Central memory CD8-positive, alpha-beta T cell (primary cell): ENCODE measurements at places on chromosomes 1 and 21.

GRCh38 chr1:10228528-10228927 lies 18.2 kb downstream of the KIF1B start:
- DNase-seq: no peak

DNA sequence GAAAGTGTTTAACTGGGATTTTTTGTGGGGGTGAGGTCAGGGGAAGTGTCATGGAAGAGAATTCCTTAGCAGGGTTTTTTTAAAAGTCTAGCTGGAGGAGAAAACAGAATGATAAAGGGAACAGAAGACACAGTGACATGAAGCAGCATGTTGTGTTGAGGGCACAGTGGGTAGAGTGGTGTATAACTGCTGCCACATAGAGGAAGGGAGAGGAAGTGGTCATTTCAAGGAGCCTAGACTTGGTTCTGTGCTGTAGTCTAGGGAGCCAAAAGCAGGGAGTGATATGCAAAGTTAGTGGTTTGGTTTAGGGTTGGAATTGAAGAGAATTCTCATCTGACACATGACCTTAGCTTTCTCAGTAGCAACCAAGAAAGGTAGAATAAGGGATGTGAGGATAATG lies 10.2 kb downstream of the EEIG2 start:
- no peak for DNase-seq

DNA sequence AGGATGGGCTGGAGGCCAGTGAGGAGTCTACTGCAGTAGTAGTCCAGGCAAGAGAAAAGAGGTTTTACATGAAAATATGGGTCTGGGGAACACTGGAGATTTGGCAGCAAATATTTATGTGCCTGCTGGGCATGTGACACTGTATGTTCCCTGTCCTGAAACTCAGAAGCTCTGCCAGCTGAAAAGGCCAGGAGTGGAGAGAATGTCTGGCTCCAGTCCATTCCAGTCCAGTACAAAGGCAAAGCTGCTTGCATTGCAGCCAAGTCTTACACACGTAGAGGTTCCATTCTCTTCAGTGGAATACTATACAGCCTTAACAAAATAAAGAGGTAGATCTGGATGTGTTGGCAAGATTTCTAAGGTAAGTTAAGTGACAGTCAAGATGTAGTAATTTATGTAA lies 7.5 kb upstream of the YBX1 start:
- no peak for DNase-seq

GRCh38 chr1:238753252-238753651 lies 633.1 kb upstream of the CHRM3 start:
- no peak for DNase-seq

DNA sequence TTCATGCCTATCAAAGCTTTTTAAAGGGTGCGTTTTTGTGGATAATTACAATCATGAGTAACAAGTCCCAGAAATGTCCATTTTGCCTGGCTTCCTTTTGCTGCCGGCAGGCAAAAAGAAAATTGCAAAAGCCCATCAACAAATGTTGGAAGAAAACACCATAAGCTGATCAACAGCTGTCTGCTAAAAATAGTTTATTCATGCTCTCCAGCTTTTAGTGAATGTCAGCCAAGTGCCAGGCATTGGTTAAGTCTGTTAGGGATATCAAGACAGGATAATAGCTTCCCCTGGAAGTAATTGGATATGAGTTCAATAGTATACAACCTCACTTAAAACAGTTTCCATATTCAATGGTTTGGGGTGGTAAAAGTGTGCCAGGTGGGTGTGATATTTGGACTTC lies 13.6 kb upstream of the AGMAT start:
- no peak for DNase-seq

- DNase-seq: no peak
Measured at GRCh38 chr1:8816264-8816663, 1.2 kb downstream of the RERE start.

- DNase-seq: no peak
Measured at GRCh38 chr1:188986745-188987417, 1490.8 kb downstream of the BRINP3 start.

GRCh38 chr1:228341450-228341813 lies 65.2 kb downstream of the TRIM11 start:
- DNase-seq: no peak

- DNase-seq: no peak
Measured at GRCh38 chr1:233261695-233262094, 33.8 kb downstream of the PCNX2 start.

- DNase-seq: no peak
Measured at GRCh38 chr21:22201126-22201525, 1202.9 kb downstream of the NCAM2 start.

DNA sequence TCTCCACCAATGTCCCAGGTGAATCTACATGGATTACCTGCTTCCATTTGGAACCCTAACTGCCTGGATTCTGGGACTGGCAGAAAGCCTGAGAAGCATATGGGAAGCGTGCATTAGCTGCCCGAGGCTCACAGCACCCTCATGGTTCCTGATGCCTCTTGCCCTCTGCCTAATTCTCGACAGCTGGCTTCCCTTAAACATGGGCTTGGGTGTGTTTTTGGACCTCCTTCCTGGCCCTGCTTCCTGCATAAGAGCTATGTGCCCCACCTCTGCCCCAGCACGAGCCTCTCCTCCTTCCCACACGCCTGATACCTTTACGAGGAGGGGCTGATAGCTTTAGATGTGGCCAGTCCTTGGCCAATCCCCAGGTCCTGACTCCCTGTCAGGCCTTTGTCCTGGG lies 152.4 kb upstream of the HMGB4 start:
- no peak for DNase-seq
